Nephron progenitor cell (in vitro differentiated cells): ENCODE measurements at places on chromosomes 6 and 20.
A peak's percentile ranks its signal among the peaks of the same experiment; 100 is the strongest.

- DNase-seq = no peak
Measured at GRCh38 chr6:167998215-167998614, 744 bp downstream of the KIF25 start.

DNA sequence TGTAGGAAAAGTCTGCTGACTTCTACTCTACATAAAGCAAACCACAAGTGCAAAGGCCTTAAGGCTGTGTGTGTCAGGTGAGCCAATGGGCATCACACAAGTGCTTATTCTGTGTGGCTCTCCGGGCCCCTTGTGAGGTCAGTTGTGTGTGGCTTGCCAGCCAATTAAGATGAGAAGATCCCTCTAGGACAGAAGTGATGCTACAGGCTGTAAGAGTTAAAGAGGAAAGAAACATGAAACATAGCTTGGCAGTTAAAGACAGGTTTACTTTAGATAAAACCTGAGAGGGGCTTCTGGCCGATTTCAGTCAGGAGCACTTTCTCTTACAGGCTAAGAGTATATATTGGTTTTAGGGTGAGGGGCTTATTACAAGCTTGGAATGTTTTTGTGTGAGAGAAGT is 242.4 kb downstream of the NFATC2 start:
- no peak for DNase-seq

DNA sequence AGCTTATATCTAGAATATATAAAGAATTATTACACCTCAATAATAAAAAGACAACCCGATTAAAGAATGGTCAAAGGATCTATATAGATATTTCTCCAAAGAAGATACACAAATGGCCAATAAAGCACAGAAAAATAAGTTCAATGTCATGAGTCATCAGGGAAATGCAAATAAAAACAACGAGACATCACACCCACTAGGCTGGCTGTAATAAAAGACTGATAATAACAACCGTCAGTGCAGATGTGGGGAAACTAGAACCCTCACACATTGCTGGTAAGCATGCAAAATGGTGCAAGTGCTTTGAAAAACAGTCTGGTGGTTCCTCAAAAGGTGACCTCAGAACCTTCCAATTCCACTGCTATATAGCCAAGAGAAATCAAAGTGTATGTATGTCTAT is 33.0 kb downstream of the TBX18 start:
- DNase-seq = no peak

DNA sequence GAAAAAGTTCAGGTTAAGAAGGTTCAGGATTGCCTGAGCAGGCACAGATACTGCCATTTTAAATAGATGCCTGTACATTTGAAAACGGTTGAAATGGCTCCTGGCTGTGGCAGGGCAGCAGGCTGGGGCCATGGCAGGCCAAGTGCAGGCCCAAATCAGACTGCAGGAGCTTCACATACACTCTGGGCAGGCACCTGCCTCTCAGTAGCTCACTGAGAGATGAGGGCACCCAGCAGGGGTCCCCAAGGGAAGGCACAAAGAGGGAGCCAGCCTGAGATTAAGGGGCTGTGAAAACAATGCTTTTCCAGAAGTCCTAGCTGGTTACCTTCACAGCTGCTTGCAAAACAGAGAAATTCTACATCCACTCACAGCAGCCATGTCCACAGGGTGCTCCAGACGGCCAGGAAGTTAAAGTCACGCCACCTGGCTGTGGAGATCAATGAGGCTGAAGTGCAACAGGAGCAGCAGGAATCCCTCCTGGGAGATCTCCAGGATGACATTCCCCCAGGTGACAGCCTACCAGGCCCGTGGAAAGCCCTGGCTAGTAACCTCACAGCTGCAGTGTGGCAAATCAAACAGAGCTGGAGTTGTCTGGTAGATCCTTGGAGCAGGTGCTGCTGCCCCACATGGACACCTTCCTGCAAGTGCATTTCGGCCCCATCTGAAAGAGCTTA is 6.2 kb upstream of the RAET1E start:
- no peak for DNase-seq

DNA sequence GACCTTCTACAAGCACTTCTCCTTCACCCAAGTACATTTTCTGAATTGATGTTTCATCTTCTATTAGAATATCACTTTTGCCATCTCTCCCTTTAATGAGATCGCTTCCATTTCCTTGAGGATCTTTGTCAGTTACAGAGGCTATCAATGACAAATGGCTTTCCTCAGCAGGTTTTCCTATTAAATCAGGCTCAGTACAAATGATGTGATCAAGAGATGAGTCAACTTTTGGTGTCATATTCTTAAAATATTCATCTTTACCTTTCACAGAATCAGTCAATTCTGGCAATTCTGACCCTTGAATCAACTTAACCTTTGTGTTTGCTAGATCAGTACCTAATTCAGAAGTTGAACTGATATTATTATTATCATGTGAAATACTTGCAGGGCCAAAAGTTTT is 37.3 kb downstream of the DST start:
- DNase-seq = no peak

DNA sequence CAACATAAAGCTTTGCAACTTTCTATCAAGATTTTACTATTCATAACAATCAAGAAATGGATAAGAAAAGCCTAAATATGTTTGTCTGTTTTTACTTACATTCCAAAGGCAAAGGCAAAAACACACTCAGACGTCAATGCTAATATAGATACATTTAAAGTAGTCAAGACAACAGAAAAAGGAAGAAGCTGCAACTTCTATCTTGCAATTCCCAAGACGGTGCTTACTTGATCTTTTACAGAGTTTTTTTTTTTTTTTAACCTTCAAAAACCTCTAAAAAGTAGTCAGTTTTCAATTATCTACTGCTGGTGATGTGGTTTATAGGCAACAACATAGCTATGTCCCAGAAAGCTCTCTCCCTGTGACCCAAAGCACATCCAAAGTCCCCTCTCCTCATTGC is 58.1 kb downstream of the EPB41L2 start:
- no peak for DNase-seq

GRCh38 chr20:12902992-12903391 is 105.8 kb upstream of the SPTLC3 start:
- no peak for DNase-seq

DNA sequence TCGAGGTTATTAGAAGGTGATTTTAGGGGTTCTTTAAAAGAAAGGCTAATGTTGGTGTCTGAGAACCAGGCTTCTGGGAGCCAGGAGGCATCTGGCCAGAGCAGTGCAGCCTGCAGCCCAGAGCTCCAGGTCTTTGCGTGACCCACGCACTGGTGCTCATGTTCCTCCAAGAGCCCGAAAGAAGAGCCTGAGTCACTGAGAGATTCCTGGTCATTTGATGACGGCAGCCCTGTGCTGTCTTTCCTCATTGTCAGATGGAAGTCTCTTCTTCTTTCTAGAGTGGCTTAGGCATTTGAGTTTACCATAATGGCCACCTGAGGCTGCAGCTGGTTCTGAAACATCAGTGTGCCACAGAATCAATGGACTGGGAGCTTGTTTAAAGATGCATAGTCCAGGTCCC is 46.4 kb downstream of the CD109 start:
- DNase-seq = no peak

DNA sequence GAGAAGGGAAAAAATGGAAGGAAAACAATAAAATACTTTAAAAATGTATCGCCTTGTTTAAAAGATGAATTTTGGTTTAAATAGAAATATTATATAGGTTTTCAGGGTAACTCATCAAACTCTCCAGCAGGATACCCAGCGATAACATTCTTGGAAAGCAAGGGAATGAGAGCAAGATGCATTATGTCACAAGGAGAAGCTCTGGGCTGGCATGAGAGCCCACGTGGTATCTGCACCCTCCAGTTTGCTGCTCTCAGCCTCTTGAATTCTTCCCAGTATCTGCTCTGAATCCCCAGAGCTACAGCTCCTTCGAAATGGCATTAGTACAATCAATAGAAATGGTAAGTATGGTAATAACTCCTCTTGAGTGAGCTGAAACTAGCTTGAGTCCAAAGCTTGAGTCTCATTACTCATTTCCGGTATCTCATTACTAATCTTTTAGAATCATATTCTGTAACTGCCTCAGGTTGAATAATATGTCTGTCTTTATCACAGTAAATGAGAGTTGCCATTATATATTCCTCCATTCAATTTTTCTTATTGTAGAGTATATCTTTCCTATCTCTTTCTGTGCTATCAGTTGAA is 4.9 kb upstream of the TMEM242 start:
- DNase-seq = no peak

DNA sequence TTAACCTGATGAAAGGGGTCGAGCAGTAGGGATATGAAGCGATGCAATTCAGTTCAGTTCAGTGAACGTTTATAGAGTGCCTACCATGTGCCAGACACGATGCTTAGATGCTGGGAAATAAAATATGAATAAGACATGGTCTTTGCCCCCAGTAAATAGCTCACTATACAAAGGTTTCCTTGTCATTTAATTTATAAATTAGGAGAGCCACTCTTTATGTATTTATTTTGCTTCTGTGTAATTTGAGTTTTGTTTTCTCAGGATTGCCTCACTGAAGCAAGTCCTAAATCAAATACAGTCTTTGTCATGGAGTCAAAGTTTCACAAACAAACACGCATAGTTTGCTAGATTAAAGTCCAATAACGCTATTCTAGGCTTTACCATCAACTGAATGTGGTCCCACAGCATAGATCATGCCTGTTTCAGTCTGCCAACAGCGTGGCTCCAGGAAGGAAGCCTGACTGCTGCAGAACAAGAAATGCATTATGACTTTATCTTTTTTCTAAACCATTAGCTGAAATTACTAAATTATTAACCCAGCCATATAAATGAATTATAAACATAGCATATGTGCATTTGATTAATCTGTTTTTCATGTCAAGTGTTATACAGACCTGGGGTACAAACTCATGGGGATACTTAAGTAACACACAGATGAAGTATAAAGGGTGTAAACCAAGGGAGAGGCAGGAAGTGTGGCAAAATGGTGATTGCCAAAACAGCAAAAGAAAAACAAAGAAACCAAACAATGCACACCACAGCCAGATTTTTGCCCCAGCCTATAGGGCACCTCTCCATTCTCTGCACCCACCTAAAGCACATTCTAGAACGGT is 29.8 kb upstream of the CCN2 start:
- DNase-seq = no peak

GRCh38 chr6:25312703-25313102 is 33.5 kb downstream of the CARMIL1 start:
- no peak for DNase-seq

DNA sequence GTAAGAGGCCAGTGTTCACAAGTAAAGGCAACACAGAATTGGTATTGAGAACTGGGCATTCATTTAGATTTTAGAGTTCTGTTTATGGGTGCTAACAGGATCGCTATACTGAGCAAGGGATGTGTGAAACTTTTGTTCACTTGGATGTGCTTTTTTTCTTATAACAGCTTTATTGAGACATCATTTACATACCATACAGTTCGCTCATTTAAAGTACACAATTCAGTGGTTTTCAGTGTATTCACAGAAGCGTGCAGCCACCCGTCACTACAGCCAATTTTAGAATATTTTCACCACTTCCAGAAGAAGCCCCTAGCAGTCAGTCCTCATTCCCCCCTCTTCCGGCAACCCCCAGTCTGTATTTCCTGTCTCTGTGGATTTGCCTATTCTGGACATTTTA is 48.7 kb downstream of the GFRA4 start:
- no peak for DNase-seq

- no peak for DNase-seq
Measured at GRCh38 chr6:38703949-38704590, 1.1 kb upstream of the GLO1 start.

DNA sequence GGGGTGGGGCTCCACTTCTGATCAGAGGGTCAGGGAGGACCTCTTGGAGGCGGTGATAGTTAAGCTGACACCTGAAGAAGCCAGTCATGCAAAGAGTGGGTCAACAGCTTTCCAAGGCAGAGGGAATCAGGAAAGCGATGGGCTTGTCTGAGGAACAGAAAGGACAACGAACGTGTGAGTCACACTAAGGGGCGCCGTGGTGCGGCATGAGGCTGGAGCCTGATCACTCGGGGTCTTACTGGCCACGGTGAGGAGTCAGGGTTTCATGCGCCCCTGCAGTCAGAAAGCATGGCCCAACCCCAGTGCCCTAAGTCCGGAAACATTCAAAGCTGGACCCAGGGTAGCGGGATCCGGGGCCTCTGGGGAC is 50.6 kb upstream of the SLC32A1 start:
- peak; percentile 27 for DNase-seq

DNA sequence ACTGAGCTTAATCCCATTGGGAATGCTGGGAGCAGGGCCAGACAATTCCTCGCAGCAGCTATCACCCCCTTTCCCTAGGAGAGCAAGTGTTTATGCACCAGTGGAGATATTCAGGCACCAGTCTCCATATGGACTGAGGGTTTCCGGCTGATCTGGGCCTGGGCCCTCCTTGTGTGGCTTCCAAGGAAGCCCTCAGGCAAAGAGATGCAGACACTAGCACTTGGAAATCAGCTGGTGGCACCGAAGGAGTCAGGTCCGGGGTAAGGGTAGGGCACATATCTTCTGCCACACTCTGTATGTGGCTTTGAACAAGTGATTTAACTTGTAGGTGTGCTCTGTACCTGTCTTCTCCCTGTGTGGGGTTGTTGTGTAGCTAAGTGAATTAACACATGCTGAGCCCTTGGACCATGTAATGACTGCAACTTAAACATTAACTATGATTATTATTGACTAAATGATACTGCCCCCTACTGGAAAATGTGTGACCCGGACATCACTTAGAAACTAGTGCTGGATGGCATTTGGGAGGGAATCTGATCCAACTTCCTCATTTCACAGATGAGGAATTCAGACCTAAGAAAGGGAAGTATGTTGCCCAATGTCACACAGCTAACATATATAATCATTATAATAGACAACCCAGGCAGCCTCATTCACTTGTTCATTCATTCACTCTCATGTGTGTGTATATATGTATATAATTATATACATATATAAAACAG is 19.3 kb upstream of the WFDC2 start:
- no peak for DNase-seq

DNA sequence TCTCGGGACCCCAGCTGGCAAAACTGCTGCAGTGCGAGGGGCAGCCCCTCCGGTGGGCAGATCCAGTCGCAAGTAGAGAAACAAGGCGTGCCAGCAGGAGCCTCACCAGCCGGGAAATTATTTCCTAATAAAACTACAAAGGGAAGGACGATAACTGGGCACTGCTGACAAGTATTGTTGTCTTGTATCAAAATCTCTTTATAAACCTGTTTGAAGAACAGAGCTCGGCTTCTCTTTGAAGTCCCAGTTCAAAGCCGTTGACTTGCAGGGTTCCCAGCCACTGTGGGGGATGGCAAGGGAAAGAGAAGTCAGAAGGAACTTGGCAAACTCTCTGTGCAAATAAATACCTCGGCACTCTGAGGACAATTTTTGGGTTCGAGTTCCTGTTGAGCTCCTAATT is 504.5 kb downstream of the CD83 start:
- no peak for DNase-seq

- DNase-seq = no peak
Measured at GRCh38 chr6:134123666-134124208, 71.3 kb upstream of the SLC2A12 start.

- DNase-seq = no peak
Measured at GRCh38 chr6:68235326-68235784, 399.7 kb upstream of the ADGRB3 start.
